NCI-H460 (cell line): ENCODE measurements at places on chromosomes 13 and 19. TPM values are rescaled to one million over a fixed set of nuclear protein-coding genes. Genes with fewer than 3 reads are reported as not detected.

Gene DPF1
- total RNA-seq = 1.7 and 2.2 TPM in 2 replicates

DNA sequence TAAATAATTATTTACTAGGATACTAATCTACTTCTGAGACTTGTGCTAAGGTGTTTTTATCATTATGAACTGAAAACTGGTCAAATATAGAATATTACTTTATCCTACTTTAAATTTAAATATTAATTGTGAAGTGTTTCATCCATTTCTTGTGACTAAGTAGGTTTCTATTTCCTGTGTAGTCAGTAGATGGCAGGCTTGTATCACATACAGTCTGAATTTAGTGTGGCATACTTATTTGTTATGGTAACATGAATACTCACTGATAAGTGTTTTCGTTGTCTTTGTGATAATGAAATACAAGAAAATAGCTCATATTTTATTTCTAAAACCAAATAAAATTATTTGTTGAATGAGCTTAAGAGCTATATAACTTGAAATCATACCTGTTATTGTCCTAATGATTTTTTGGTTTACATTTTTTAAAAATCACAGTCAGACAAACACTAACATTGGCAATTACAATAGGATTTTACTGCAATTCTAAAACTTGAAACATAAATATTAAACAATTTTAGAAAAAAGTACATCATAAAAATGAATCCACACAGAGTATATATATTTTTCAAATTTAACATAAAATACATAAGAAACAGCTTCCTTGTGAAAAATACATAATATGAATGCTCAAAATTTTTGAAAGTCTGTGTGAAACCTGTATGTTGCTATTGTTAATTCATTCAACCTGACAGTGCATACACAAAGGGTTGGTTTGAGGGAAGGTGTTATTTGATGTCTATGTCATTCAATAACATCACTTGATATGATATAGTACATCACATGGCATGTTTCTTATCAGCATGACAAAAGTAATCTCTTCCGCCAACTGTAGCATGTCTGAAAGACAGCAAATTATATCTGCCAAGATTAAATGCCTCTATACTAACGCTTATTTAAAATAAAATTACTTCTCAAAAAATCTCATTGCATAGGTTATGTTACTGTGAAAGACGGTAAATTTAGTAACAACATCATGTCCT is 904.8 kb upstream of the PCDH20 start:
- peak; percentile 51 for DNase-seq

DNA sequence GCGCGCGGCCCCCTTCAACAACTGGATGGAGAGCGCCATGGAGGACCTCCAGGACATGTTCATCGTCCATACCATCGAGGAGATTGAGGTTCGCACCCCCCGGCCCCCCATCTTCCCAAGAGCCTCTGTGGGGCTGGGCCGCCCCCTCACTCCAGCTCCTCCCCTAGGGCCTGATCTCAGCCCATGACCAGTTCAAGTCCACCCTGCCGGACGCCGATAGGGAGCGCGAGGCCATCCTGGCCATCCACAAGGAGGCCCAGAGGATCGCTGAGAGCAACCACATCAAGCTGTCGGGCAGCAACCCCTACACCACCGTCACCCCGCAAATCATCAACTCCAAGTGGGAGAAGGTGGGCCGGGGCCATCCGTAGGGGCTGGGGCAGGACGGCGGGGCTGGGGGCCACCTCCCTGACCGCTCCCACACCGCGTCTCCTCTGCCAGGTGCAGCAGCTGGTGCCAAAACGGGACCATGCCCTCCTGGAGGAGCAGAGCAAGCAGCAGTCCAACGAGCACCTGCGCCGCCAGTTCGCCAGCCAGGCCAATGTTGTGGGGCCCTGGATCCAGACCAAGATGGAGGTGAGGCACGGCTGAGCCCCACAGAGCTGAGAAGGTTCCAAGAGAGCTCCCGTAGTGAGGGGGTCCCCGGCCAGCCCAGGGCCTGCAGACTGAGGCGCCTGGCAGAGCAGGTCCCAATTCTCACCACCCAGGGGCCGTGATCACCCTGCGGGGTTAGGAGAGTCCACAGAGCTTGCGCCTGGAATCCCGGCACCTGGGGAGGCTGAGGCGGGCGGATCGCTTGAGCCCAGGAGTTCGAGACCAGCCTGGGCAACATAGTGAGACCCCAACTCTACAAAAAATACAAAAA is 20.1 kb downstream of the CAPN12 start:
- DNase-seq = no peak

- no peak for DNase-seq
These were observed 264.0 kb downstream of the ENOX1 start for GRCh38 chr13:43522788-43523187.

Gene ZNF443
- total RNA-seq = 1.1 and 1.4 TPM in 2 replicates

GRCh38 chr13:81726037-81726726 is 1385.3 kb upstream of the SPRY2 start:
- DNase-seq = no peak
